ENCODE measurements at places on chromosomes 3 and 15.
A peak's percentile ranks its signal among the peaks of the same experiment; 100 is the strongest.

DNA sequence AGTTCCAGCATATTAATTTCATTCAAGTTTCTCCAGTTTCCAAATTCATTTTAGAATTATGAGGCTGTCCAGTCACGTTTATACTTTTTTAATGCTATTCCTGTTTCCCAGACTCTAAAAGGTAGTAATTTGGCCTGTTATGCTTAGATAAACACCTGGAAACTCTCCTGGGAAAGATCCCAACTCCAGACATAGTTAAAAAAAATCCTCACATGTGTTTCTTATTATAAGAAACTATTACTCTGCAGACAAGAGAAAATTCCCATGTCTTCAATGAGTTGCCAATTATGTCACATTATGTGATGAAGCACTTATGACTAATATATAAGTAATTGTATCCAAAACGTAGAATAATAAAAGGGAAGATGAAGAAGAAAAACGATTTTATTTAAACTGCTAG, 137.1 kb upstream of the TMC3 start:
- DNase-seq = no peak

DNA sequence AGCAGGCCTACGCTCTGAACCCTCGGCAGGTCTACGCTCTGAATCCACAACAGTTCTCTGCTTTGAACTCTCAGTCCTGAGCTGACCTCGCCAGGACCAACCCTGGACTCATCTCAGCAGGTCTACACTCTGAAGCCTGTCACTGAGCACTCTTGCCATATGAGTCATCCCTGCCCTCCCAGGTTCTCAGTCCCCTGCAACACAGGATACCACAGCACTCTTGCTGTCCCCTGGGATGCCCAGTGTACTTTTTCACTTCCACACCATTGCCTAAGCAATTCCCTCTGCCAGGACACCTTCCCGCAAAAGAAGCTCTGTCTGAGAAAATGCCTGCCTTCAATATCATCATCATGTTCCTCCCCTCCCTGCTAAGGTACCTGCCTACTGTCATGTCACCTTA, 42.0 kb downstream of the NUP210 start:
- no peak for DNase-seq

- no peak for DNase-seq
These were observed 60.5 kb downstream of the SH3BP5 start for GRCh38 chr3:15271785-15272381.

DNA sequence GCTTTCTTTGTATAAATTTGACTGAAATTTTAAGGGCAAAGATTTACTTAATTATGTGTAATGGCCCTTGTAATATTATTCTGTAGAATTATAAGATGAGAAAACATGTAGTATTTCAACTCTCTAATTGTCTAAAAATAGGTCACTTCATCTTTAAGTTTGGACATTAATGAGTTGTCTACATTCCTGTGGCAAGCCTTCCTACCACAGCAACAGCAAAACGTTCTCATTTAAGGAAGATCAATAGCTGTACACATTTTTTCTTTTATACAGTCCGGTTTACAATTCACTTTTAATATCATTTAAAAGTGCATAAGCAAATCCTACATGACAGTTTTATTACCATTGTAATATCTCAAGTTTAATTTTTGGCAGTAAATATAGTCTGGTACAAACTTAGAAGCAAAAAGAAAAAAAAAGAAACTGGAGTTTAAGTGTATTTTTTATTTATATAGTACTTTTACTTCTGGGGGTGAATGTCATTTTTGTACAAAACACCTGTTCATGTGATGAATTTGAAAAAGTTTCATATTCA, 501.8 kb downstream of the ZPLD1 start:
- DNase-seq = no peak

- peak; percentile 27 for DNase-seq
These were observed 507.0 kb downstream of the TBL1XR1 start for GRCh38 chr3:176690083-176690869.

GRCh38 chr3:194062830-194063229, 73.1 kb upstream of the HES1 start:
- peak; percentile 25 for DNase-seq

All from NCI-H2171 (cell line).